ENCODE measurements at places on chromosomes 7 and 10.

GRCh38 chr10:65931291-65932070 is 994.4 kb upstream of the LRRTM3 start:
- no peak for DNase-seq

GRCh38 chr7:110130669-110131068 is 960.3 kb upstream of the LRRN3 start:
- no peak for DNase-seq

DNA sequence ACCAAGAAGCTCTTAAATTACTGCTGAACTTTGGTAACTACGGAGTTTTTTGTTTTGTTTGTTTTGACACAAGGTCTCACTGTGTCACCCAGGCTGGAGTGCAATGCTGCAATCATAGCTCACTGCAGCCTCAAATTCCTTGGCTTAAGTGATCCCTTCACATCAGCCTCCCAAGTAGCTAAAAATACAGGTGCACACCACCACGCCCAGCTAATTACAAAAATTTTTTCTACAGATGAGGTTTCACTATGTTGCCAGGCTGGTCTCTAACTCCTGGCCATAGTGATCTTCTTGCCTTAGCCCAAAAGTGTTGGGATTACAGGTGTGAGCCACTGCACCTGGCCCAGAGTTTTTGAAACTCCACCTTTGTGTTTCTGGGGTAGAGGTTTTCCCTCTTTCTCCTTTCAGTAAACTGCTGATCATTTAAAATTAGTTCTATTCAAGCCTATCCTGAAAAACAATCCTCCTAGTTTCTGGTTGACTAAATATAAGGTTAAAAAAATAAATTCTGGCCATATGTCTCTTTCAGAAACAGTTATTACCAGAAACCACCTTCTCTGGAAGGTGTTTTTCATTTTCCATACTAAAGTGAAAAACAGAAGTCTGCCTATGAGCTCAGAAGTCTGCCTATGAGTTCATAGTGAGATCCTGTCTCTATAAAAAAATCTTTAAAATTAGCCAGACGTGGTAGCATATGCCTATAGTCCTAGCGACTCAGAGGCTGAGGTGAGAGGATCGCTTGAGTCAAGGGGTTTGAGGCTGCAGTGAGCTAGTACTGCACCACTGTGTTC is 63.9 kb downstream of the VOPP1 start:
- no peak for DNase-seq

- peak; percentile 73 for DNase-seq
These were observed 60.4 kb upstream of the KCNIP2 start for GRCh38 chr10:101903827-101904550.

GRCh38 chr7:139854803-139855497 is 25.9 kb downstream of the TBXAS1 start:
- DNase-seq = no peak

GRCh38 chr7:119395024-119395423 is 878.0 kb upstream of the KCND2 start:
- no peak for DNase-seq

- no peak for DNase-seq
These were observed 209.7 kb upstream of the TMEM196 start for GRCh38 chr7:19982841-19983835.

GRCh38 chr7:2404714-2405119 is 1.3 kb downstream of the CHST12 start:
- DNase-seq = no peak

DNA sequence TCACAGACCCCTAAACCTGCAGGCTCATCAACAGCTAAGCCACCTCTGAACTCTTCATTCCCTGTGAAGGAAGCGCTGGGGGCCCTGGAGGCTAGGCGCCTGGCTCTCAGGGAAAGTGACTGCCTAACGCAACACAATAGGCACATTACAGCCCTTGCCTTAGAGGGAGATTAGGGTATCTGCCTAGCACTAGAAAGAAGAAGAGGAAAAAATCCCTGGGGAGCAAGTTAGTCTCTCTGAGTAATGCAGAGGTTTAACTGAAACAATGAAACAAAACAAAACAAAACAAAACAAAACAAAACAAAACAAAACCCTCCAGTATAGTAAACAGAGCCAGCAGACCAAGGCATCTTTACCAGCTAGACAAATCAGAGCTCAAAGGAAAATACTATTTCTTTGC is 2.6 kb downstream of the ZNF777 start:
- DNase-seq = no peak

DNA sequence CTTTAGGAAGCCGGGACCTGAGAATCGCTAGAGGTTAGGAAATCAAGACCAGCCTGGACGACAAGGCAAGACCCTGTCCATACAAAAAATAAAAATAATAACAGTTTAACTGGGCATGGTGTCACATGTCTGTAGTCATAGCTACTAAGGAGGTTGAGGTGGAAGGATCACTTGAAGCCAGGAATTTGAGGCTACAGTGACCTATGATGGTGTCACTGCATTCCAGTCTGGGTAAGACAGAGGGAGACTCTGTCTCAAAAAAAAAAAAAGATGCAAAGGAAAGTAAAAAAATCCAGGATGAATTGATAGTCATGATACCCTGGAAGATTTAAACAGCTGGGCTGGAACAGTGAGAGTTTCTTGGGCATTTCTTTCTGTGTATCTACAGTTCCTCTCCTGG is 463.2 kb downstream of the GALNT17 start:
- no peak for DNase-seq

DNA sequence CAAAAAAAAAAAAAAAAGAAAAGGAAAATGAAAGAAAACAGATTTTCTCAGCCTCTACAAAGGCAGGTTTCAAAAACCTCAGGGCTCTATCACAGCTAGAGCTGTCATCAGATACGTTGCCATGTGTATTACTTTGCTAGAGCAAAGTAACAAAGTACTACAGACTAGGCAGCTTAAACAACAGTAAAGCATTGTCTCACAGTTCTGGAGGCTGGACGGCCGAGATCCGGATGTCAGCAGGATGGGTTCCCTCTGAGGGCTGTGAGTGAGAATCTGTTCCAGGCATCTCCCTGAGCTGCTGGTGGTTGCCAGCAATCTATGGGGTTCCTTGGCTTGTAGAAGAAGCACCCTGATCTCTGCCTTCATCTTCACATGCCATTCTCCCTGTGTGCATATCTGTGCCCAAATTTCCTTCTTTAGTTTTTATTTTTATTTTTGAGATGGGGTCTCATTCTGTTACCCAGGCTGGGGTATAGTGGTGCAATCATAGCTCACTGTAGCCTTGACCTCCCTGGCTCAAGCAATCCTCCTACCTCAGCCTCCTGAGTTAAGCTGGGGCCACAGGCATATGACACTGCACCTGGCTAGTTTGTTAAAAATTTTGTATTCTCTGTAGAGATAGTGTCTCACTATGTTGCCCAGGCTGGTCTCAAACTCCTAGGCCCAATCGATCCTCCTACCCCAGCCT is 48.9 kb upstream of the KDM7A start:
- no peak for DNase-seq

GRCh38 chr10:43287056-43288007 is 20.5 kb upstream of the RASGEF1A start:
- no peak for DNase-seq

GRCh38 chr7:103447073-103447960 is 1.3 kb upstream of the SLC26A5 start:
- DNase-seq = peak; percentile 83

DNA sequence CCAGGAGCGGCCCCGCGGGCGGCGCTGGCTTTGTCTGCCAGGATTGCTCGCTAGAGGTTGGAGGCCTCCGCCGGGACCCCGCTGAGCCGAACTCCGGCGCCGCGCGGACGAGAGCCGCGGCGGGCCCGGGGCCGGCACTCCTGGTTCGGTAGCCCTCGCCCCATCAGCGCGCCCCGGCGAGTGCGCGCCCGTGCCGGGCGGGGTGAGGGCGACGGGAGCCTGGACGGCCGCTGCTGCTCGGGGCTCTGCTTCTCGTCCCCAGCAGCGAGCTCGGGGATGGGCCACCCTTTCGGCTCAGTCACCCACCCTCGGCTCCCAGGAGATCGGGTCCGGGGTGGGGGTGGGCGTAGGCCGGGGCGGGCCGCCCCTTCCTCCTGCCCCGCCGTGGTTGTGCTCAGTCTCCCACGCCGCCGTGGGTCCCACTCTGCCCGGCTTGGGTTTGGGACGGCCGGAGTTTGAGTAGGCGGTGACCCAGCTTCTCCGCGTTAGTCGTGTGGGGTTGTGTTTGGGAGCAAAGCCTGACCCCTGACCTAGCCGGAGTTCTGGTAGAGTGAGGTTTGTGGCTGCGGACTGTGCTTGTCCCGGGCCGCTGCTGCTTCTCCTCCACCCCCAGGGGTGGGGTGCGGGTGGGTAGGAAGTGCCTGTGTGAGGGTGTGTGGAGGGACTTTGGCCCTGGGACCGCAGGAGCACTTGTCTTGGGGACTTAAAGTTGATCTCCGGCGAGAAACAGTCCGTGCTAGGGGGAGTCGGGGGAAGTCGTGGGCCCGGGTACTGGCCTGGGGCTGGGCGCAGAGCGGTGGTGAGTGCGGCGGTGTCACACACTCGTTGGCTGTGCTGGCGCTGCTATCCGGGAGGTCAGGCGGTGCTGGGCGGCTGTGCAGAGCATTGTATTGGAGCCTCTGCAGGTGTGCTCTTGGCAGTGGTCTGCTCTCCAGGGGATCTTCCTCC is 677 bp downstream of the TSPAN14 start:
- peak; percentile 58 for DNase-seq

- no peak for DNase-seq
These were observed 52.0 kb downstream of the STK32C start for GRCh38 chr10:132255489-132256344.

DNA sequence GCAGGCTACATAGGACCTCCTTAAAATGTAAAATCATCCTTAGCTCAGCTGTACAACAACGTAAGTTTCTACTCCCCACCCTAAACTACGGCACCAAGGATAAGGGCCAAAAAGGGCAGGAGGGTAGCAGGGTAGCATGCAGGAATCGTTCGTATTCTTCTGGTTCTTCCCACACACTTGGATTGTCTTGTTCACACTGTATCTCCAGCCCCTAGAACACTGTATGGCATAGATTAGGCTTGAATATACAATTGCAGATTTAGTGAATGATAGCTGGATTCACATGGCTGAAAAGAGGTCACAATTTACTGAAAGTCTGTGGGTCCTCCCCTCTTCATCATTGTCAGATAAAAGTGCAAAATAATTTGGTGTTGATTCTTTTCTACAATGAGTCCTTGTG is 28.2 kb upstream of the PRKAR2B start:
- DNase-seq = no peak

GRCh38 chr7:12369756-12370155 is 33.9 kb downstream of the VWDE start:
- DNase-seq = no peak

Data from D341Med (cell line).